A673 (cell line): ENCODE measurements at places on chromosomes 7 and 10. TPM values are rescaled to one million over a fixed set of nuclear protein-coding genes. Genes with fewer than 3 reads are reported as not detected.

- DNase-seq = no peak
These were observed 41.5 kb downstream of the PITRM1 start for GRCh38 chr10:3131098-3131497.

DNA sequence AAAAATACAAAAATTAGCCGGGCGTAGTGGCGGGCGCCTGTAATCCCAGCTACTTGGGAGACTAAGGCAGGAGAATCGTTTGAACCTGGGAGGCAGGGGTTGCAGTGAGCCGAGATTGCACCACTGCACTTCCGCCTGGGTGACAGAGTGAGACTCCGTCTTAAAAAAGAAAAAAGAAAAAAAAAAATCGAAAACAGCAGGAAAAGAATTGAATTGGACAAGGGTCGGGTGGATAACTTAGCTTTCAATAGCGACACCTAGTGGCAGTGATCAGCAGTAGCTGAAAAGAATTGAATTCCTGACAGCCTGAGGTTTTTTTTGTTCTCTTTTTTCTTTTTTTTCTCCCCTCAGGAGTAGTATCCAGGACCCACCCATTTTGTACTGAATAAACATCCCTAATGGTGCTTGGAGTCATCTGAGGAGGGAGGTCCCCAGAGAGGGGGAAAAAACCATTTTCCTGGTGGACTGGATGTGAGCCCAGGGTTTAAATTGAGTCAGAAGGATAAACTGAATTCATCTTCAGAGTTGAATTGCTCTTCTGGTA is 55.1 kb downstream of the CYCS start:
- DNase-seq = peak; percentile 84

GRCh38 chr7:157693521-157694375 is 356.9 kb downstream of the DNAJB6 start:
- DNase-seq = no peak

DNA sequence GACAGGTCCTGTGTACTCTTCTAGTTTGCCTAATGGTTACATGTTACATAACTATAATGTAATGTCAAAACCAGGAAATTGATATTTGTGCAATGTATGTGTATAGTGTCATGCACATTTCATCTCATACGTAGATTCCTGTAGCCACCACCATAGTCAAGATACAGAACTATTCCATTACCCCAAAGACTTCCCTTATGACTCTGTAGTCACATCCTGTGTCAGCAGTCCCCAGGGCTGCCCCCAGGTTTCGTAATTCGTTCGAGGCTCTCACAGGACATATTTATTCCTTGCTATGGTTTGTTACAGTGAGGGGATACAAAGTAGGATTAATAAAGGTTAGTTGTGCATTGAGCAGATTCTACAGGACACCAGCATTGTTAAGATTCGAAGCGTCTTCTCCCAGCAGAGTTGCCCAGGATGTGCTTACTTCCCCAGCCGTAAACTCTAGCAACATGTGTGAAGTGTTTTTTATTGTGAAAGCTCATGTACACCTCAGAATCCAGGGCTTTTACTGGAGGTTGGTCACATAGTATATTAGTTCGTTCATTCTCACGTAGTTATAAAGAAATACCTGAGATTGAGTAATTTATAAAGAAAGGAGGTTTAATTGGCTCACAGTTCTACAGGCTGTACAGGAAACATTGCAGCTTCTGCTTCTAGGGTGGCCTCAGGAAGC is 18.6 kb downstream of the RABGEF1 start:
- DNase-seq = no peak

The NYAP1 gene
- total RNA-seq = 1.3 and 3.2 TPM in 2 replicates

DNA sequence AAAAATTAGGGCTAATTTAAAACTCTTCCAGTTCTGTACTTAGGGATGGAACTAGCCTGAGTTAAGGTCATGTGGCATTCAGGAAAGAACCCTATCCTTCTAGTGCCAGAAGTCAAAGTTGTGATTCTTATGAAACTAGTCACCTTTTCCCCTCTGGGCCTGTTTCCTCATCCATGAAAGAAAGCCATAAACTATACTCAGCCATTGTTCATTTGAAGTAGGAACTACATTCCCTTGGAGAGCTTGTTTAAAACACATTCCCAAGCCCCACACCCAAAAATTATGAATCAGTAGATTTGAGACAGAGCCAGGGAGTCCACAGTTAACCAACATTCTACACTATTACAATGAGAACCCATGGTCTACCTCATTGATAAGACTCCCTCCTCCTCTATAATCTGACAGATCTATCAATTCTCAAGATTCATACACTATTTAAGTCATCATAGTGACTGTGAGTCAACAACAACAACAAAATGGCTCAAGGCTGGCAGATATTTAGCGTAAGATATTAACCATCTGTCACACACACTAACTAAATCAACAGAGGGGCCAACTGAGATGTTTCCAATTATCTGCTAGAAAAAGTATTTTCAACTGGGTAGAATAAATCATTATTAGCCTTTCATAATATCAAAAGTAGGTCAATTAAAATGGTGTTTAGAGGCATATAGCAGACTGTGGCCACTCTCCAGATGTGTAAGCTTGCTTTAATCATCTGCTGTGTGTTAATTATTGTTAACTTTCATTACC is 102.3 kb downstream of the SLC25A13 start:
- no peak for DNase-seq

The CALHM1 gene
- not detected in 2 replicates for total RNA-seq

- no peak for DNase-seq
These were observed 162.7 kb downstream of the CDCA7L start for GRCh38 chr7:21782996-21783395.

The ZNF22 gene
- 41.8 and 42.1 TPM in 2 replicates for total RNA-seq

The HOGA1 gene
- total RNA-seq = not detected in 2 replicates

DNA sequence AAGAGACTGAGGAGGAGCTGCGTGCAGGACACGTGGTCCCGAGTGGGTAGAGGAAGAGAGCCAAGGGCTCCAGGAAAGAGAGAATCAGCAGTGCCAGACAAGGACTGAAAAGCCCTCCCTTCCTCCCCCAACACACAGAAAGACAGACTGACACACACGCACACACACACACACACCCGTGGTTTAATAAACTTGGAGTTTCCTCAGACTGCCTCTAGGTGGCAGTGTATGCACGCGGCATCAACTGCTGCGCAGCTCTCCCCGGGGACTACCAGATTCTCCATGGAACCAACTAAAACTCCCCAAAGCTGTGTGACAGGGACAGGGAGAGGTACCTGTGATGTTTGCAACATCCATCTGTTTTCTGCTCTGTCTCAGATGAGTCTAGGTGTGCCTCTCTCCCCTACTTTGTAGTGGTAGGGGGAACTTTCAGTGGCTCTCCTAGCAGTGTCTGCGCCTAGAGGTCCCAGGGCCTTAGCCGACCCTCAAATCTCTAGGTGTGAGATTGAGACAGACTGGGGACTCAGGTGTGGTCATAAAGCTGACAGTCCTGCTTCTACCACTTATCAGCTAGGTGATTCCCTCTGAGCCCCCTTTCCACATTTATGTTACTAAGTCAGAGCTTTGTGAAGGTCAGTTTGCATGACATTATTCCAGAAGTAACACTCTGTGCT is 9.3 kb upstream of the TSPAN14 start:
- DNase-seq = peak; percentile 83

DNA sequence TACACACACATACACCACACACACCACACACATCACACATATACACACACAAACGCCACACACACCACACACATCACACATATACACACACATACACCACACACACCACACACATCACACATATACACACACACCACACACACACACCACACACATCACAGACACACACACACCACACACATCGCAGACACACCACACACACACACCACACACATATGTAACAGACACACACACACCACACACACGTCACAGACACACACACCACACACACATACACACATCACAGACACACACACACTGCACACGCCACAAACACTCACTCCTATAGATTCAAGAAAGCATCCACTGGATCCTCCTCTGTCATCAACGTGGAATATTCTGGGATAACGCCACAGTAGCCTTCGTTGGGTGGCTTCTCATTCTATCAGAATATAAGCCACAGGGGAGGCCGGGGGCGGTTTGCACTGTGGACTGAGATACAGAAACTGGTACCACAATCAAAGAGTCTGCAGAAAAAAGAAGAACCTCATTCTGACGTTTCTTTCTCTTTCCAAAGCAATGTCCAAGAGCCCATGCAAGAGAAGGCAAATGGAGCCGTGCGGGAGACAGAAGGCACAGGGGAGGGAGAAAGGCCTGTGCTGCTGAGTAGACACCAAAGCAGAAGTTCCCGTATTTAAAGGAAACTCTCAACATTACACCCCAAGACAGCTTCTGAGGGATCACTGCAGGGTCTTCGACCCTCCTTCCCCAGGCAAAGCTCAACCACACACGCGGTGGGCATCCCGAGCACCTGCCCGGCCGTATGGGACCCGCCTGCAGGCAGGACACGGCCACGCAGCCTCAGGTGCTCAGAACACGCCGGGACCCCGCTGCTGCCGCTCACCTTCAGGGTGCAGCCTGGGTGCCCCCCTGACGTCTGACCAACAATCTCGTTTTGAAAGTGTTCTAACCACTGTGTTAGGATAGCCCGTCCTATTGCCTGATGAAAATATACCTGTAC is 321.2 kb downstream of the DNAJB6 start:
- no peak for DNase-seq

The PRPF18 gene
- 21.9 and 22.9 TPM in 2 replicates for total RNA-seq

DNA sequence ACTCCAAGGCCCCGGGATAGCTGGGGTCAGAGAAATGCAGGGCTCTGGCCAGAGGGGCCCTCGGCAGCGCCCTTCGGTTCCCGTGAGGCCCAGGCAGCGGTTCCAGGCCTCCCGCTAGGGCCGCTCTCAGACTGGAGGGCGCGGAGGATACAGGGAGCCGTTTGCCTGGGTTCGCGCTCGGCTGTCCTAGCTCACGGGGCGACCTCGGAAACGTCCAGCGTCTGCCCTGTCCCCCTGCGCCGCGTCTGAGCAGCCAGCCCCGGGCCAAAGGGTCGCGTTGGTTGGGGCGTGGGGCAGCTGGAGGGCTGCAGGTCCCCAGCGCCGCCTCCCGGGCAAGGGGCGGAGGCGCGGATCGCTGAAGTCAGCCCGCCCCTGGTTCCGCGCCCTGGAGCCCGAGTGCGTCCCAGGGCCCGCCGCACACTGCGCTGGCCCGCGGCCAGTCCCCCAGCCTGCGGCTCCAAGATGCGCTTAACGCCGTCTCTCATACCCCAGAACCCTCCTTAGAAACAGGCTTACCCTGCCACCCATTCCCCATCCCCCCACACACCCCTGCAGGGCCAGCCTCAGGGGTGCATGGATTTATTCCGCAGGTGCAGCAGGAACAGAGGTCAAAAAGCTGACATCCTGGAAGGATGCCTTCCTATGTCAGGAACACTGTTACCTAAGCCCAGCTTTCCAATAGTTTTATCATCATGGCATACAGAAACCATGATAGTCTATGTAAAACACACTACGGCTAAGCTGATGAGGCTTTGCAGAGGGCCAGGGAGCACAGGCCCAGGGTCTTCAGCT is 22.1 kb upstream of the OPN4 start:
- DNase-seq = no peak

GRCh38 chr7:106462914-106463482 is 178.2 kb upstream of the NAMPT start:
- DNase-seq = no peak

DNA sequence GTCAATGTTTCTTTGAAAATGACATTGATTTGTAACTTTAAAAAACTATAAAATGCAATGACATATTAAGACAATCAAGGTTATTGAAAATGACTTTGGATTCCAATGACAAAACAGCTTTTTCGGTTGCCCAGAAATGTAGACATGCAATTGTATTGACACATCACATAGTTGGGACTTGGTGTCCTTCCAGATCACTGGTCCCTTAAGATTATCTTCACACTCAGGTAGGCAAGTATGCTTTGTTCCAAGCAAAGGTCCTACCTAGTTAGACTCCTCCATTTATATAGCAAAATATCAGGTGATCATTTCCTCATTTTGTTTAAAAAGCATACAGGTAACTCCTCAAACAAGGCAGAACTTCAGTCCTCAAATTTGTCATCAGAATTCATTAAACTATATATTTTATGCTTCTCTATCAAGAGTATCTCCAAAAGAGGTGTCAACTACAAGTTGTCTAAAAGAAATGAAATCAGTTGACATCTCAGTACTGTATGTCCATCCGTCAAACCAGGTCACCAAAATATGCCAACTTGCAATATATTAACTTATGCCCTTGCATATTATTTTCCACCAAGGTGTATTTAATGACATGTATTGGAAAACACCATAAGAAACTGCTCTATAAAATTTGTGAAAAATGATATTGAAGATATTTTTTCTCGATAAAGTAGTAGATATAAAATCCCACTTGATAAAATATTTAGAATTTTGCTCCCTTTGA is 64.6 kb downstream of the TSPAN12 start:
- DNase-seq = no peak

- DNase-seq = peak; percentile 69
These were observed 852 bp upstream of the KLF6 start for GRCh38 chr10:3785851-3786271.

- DNase-seq = no peak
These were observed 198.9 kb upstream of the CCDC6 start for GRCh38 chr10:60105295-60105695.

The SAMD9L gene
- total RNA-seq = 0.26 and 0.49 TPM in 2 replicates

- no peak for DNase-seq
These were observed 39.7 kb downstream of the MTPAP start for GRCh38 chr10:30309403-30309802.

The UCMA gene
- total RNA-seq = not detected in 2 replicates

DNA sequence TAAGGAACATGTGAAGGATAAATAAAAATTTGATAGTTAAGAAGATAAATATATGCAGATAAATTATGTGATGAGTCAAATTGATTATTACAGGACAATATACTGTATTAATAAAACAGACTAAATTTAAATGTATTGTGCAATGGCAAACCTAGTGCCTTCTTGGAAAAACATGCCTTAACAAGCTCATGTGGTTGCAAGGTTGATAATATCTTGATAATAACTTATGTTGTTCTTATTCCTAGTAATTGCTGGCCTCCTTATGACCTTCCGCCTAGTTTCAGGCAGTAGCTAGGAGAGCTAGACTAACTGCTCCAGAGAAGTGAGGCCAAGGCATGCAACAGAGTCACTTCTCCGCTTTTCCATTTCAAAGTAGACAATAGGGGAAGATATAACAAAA is 7.6 kb upstream of the RAB11FIP2 start:
- no peak for DNase-seq

DNA sequence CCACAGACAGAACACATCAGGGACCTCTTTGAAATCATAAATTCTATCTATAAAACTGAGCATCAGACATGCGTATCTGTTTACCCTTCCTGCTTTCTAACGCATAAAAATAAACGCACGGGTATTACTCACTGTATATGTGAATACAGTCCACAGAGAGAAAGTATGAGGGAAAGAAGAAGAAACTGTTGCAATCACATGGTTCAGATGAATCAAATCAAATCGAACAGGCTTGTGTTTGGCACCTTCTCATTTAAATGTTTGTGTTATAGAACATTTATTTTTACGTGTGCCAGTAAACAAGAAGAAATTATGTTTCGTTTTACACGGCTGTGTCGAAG is 322.0 kb downstream of the FRMD4A start:
- DNase-seq = no peak

DNA sequence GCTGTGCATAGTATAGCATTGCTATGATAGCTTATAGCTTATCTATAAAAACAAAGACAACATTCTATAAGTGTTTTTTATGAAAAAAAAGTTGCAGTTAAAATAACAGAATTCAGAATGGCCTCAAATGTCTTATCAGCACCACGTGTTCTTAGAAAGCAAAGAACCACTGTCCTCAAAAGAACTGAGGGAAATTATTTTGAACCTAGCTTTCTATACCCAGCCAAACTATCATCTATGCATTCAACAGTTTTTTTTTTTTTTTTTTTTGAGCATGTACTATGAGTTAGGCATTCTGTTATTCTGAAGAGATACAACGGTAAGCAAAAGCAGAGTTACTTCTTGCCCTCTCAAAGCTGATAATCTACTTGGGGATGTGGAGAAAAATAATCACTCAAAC is 247.8 kb downstream of the CREB5 start:
- no peak for DNase-seq

The TUBAL3 gene
- total RNA-seq = 0.19 TPM in 1 of 2 replicates, not detected in the other
